ENCODE measurements at places on chromosomes 13 and 19.

DNA sequence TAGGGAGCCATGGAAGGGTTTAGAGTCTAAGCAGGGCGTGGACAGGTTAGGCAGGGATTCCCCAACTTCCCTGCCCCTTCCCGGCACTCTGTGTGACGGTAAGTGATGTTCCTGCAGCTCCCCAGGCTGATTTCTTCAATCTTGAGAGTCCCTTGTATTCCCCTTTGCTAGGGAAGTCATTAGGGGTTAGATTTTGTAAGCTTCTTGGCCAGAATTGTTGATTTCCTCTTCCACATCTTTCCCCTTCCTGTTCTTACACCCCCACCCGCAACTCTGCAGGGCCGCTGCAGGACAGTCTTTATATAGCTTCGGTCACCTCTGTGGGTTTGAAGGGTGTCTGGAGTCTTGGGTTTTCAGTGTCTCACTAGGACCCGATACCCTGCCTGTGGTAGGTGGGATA lies 10.6 kb upstream of the ADGRE1 start:
- no peak for DNase-seq

DNA sequence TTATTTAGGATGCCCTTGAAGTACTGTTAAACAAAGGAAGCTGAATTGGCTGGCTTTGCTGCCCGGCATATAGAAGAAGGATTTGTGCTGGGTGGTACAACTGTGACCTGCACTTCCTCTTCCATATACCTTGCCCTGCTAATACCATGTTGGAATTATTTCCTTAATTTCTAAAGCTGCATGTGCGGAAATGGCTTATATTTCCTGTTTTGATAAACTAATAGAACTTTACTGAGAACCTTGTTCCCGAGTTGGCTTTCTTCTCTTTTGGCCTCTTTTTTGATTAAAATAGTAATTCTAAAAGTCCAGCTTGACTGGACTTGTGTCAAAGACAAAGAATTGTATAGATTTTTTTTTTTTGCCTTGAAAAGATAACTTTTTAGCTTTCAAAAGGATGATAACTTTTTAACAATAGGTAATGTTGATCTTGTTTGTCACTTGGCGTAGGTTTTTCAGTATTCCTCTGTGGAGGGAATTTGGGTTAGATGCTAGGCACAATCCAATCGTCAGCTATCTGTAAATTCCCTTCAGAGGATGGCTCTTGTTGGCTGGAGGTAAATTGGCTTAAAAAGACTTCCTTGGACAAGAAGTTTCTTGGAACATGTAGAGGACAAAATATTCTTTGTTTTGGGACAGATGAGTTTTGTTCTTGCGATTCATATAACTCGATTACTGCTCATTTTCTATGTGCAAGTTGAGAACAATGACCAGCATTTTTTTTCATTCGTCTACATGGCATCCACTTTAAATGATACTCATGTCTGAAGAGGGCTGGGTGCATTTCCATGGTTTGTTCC lies 41.4 kb downstream of the COL4A2 start:
- no peak for DNase-seq

GRCh38 chr13:75812751-75813181 lies 176.6 kb downstream of the LMO7 start:
- DNase-seq = no peak

- no peak for DNase-seq
These were observed 433.7 kb downstream of the DIAPH3 start for GRCh38 chr13:59730026-59730425.

DNA sequence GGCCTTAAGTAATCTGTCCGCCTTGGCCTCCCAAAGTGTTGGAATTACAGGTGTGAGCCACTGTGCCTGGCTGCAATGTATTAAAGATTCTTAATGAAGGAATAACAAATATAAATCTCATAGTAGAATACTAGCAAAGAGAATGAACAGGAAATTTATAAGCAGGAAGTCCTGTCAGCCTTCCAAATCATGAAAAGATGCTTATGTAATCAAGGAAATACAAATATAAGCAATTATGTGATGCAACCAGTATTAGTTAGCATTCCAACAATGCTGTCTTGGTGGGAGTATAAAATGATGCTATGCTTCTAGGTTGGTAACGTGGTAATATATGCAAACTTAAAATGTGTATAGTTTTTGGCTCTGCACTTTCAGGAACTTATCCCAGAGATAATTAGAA lies 133.8 kb downstream of the PDS5B start:
- no peak for DNase-seq

- DNase-seq = no peak
These were observed 57.8 kb downstream of the SPATA13 start for GRCh38 chr13:24218338-24218737.

DNA sequence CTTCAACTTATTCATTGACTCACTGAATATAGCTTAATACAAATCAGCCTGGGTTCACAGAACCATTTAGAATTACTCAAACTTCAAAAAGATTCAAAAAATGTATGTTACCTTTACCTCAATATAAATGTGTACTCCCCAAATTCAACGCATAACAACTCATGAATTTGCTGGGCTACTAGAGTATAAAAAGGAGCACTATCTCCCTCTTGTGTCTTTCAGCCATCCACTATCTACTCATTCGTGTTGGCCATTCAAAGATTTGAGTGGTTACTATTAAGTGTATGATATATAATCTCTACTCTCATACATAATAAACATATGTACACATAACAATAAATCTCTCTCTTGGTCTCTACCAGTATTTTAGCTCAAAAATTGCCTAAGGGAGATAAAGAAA lies 20.3 kb downstream of the INTS6 start:
- no peak for DNase-seq

GRCh38 chr13:101424381-101425155 lies 8.3 kb upstream of the NALCN start:
- no peak for DNase-seq

DNA sequence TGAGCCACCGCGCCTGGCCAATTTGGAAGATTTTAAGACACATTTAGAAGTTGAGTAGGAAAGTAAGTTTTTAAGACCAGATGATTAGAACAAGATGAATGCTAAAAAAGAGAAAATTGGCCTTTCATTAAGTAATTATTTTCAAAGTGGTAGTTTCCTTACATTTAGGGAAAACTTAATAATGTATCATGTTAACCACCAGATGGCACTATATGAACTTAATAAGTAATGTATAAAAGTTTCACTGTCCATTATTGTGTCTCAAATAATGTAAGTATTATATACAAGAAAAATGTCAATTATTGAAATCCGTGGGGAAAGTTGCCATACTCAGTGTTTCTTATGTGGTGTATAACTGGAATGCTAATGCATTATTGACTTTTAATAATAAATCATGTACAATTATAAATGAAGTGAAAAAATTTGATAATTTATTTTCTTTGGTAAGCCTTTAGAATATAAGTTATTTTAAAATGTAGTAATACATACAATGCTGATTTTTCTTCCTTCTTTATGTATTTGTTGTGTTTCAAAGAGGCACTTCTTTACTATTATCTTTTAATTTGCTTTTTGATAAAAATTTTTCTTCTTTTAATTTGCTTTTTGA lies 29.2 kb downstream of the COG6 start:
- DNase-seq = no peak
